Ovary (tissue), 10 donors: ENCODE measurements at places on chromosomes 2 and 18. TPM values are rescaled to one million over a fixed set of nuclear protein-coding genes. Genes with fewer than 3 reads are reported as not detected.

GATA6 gene
- 99.1 TPM for total RNA-seq

NEUROD1 gene
- total RNA-seq, result not detected

TRIB2 gene
- 83.1 TPM for total RNA-seq

- DNase-seq, result no peak
Measured at GRCh38 chr2:216478151-216478550, 20.5 kb upstream of the RPL37A start.

GRCh38 chr2:161556440-161556839 is 67.8 kb upstream of the SLC4A10 start:
- no peak for DNase-seq

DNA sequence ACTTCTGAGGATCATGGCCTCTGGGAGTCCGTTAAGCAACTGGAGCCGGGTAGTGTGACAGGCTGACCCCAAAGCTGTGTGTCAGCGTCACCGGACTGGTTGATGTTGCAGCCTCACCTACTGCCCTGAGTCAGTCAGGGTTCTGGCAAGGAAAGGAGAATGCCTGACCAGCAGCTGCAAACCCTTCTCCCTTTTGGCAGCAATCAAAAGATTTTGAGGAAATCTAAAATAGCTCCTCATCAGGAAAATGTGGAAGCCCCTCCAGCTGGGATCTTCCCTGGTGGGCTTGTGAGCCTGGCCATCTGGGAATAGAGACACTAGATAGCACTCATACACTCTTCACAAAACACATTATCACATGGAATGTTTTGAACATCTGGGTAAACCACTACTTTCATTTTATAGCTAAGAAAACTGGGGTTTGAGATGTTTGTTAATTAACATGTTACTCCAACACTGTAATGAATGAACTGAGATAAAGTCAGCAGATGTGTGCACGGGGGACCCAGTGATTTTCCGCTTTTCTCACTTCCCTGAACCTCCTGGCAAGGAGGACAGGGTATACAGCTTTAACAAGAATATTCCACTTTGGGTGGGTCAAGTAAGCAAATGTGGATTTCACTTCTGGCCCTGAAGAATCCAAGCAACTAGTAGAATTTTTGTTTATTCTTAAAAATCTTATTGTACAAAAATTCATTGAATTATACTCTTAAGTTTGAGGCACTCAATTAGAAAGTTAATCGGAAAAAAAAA is 24.7 kb downstream of the CLUL1 start:
- no peak for DNase-seq

DNA sequence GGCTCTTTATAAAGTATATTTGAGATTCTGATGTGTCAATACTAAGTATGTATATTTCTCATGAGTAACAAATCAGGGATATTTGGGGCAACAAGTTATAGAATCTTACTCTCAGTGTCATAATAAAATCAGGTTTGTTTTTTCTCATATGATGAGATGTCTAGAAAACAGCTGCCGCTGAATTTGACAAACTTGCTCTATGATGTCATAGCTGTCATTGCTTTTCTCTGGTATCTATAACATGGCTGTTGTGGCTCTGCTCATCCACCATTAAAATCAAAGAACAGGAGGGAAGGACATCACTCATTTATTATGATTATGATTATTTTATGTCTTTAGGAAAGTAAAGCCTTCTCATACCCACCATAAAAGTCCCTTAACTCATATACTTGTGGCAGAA is 417.2 kb upstream of the LRRTM4 start:
- no peak for DNase-seq

GRCh38 chr2:60413814-60414168 is 139.7 kb downstream of the BCL11A start:
- DNase-seq, result no peak

GRCh38 chr2:49973917-49974368 is 819.6 kb upstream of the FSHR start:
- peak; percentile 45 for DNase-seq

- DNase-seq, result no peak
Measured at GRCh38 chr2:184534986-184535385, 63.3 kb upstream of the ZNF804A start.

GRCh38 chr2:216490061-216490460 is 8.6 kb upstream of the RPL37A start:
- DNase-seq, result no peak
